ENCODE measurements at places on chromosomes 5 and 9.
A peak's percentile ranks its signal among the peaks of the same experiment; 100 is the strongest.

- no peak for DNase-seq
These were observed 251.4 kb downstream of the DEPDC1B start for GRCh38 chr5:60448600-60448999.

DNA sequence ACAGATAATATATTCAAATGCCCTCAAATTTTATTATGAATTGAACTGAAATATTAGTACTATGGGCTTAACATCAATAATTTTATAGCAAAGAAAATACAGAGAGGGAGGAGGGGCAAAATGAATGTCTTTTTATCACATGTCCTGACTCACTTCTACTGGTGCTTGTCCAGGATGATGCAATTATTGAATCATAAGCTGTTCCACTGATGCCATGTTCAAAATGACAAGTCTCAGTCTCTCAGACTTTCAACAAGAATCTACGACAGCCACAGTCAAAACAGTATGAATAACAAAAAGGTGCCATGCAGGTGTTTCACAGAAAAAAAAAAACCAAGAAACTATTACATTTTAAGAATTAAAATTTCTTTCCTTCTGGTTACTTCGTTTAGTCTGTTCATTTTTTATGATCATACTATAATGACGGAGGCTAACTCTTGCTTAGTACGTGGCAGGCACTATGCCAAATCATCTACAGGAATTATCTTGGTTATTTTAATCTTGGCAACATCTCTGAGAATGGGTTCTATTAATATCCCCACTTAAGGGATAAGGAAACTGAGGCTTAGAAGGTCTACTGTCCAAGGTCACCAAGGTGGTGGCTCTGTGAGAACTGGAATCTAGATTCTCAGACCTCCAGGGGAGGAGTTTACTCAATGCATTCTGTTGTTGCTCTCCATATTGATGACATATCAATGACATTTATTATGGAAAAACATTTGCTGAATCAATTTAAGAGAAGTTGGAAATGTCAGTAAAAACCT is 61.5 kb downstream of the NR3C1 start:
- DNase-seq, result no peak

- DNase-seq, result peak; percentile 53
These were observed 134.7 kb upstream of the DMRT1 start for GRCh38 chr9:706606-707459.

DNA sequence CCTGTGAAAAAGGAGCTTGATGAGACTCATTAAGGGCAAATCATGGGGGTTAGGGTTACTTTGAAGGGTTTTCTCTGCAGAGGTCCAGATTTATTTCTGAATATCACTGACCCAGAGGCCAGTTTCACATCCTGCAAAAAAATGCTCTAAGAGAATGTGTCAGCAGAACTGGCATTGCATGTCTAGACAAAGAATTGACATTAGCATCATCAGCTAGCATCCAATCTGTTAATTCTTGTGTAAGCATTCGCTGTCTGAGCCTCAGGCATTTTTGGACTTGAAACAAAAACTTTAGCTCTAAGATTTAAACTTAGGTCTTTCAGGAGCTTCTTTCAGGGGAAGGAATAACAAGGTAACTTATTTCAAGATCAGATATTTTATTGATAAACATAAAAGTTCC is 187.9 kb upstream of the ELL2 start:
- DNase-seq, result no peak

GRCh38 chr9:69433968-69434367 is 109.0 kb downstream of the ENTREP1 start:
- DNase-seq, result no peak

DNA sequence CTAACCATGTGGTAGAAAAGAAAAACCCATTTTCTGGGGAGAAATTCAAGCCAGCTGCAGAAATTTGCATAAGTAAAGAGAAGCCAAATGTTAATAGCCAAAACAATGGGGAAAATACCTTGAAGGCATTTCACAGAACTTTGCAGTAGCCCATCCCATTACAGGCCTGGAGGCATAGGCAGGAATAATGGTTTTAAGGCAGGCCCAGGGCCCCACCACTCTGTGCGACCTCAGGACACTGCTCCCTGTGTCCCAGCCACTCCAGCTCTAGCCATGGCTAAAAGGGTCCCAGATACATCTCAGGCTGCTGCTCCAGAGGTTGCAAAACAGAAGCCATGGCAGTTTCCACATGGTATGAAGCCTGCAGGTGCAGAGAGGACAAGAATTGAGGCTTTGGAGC is 253.3 kb downstream of the CTNND2 start:
- no peak for DNase-seq

GRCh38 chr5:80153586-80154126 is 102.2 kb downstream of the SERINC5 start:
- DNase-seq, result no peak

- no peak for DNase-seq
These were observed 81.8 kb downstream of the NLN start for GRCh38 chr5:65803699-65804391.

- DNase-seq, result no peak
These were observed 167.9 kb upstream of the PAPPA start for GRCh38 chr9:115985657-115986056.

- no peak for DNase-seq
These were observed 29.6 kb upstream of the TAF1L start for GRCh38 chr9:32665101-32665500.

DNA sequence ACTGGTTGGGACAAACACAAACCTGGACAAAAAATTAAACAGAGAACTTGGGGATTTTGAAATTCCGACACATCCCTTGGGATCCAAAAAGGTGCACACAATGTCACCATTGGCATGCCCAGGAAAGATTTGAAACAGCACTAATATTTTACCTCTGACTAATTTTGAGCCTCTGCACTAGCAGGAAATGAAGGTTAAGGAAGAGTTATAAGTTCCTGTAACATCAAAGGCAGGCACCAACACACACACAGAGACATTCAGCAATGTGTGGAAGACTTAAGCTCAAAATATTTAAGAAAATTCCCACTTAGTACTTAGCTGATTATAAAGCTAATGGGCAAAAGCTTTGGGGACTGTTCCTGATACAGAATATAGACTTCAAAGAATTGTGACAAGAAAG is 247.0 kb downstream of the CDH9 start:
- DNase-seq, result no peak

GRCh38 chr5:81819556-81820317 is 68.8 kb upstream of the SSBP2 start:
- no peak for DNase-seq

GRCh38 chr5:135295852-135296251 is 103.2 kb downstream of the MACROH2A1 start:
- DNase-seq, result no peak

DNA sequence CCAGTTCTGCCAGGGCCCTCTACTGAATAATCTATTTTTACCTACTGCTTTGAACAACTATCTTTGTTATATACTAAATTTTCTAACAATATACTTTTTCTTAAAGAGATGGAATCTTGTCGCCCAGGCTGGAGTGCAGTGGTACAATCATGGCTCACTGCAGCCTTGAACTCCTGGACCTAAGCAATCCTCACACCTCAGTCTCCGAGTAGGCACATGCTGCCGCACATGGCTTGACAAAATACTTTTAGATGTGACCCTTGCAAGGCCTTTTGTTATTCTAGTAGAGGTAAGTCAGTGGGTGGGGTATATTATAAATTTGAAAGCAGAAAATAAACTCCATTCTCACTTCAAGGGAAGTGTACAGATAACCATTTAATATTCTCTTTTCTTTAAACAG is 7.9 kb downstream of the GOLM1 start:
- DNase-seq, result no peak

DNA sequence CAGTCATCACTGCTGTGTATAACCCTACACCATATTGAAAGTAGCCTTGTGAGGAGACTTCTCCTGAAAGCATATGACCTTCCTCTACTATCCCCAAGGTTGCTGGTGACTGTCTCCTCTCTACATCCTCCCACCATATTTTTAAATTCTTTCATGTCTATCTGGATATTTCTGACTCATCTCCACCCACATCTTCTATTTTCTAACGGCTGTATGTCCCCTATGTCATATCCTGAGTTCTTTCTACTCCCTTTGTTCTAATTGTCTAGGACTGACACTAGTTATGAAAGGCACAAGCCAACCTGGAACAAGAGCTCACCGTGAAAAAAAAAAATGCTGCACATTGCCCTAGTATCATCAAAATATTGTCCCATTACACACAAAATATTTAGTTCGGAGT is 218.3 kb upstream of the ZNF462 start:
- DNase-seq, result no peak

DNA sequence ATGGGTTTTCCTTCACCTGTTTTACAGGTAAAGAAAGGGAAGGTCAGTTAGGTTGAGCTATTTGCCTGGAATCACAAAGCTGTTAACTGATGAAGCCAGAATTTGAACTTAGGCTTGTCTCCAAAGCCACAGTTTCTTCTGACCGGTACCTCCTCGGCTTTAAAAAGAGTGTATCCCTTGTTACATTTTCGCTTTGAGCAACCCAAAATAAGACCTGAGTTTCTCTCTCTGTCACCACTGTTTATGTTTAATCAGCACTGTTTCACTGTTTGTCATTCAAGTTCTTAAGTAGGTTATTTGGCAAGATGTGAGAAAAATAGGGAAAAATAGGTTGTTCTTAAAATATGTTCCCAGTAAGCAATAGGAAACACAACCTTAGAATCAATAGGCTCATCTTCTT is 84.6 kb downstream of the VCAN start:
- DNase-seq, result no peak

DNA sequence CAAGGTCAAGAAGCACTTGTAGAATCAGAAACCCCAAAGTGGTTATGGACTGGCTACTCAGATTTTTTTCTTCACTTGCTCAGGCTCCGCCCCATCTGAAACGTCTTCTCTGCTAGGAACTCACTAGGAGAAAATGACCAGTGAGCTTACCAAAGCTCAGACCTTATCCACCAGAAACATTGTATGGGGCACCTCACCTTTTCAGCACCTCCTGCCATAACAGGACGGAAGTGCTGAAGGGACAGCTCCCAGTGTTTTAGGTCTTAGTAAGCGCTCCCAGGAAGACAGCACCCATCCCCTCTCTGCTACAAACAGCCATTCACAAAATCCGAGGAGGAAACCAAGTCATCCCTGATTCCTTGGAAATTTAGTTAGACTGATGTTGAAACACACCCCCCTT is 1.2 kb upstream of the GABRA1 start:
- DNase-seq, result peak; percentile 40

DNA sequence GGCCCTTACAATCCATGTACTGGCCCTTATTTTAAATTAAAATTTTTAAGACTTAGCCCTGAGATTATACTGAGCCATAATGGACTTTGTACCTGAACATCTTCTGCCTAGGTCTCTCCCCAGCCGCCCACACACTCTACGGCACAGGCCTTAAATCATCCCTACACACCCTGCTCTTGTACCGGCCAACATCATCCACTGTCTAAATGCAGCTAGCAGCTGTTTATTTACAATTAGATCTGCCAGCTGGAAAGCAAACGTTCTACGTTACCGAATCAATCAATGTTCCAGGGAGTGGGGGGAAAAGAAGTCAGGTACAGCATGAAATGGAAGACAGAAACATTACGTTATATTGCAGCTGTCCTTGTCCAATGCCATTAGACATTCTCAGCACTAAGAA is 88.4 kb upstream of the GRAMD2B start:
- no peak for DNase-seq

GRCh38 chr9:116736399-116737151 is 49.5 kb downstream of the TRIM32 start:
- DNase-seq, result no peak

DNA sequence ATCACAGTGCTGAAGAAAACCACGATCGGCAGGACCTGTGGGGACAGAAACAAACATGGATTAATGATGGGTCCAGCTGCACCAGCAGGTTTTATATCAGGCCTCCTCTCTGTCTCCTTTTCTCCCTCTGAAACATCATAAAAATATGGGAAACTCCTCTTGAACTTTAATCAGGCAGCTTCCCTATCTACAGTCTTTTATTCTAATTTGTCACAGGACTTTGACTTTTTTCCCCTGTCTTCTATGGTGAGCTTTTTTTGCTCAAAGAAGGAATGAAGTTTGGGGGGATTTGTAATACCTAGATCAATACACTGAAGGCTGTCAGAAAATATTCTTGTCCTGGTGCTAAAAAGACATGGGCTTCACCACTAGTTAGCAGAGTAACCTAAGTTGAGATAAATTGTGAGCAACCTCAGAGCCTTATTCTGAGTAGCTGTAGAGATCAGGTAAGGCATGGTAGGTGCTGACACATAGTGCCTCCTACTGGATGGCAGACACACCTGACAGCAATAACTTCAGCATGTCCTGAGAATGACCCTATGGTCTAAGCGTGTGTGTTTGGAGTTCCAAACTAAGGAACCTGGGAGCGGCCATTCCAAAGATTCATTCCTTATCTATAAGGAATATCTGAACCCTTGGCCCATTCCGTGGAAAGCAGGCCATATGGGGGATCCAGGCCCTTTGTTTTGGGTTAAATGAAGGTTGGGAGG is 46.2 kb downstream of the SLC28A3 start:
- no peak for DNase-seq

GRCh38 chr9:135186248-135187164 is 99.0 kb downstream of the OLFM1 start:
- DNase-seq, result no peak

GRCh38 chr9:36969216-36969771 is 64.8 kb downstream of the PAX5 start:
- DNase-seq, result no peak

DNA sequence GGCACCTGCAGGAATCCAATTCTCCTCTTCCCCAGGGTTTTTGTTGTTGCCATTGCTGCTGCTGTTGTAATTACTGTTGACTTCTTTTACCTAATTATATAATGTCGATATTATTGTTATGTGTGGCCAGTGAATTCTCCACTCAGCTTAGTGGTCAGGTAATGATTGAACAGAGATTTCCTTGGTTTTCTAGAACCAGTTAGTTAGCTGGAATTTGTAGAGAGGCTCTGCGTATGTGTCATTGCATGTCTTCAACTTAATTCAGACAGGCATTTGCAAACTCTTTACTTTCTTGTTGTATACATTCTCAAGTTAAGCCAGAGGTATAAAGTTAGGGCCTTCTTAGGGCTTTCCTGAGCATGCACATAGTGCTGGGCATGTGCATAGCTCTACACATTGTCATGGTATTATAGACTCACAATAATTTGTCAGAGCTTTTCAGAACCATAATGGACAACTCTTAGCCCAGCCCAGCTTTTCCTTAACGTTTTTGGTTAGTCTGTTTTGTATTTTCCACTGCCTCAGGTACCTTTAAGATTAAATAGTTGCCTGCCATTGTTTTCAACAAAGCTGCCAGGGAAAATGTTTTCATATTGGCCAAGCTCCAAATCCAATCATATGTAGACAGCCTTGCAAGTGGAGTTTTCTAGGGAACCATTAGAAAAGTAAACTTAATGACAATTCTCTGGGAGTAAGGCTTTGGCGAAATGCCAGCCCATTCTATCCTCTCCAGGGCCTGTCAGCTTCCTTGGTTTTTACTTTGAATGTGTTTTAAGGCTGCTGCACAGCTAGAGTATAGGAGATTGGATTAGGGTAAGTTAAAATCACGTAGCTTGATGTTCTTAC is 68.1 kb downstream of the UBE2R2 start:
- DNase-seq, result peak; percentile 33

Measured in right renal pelvis (tissue), 4 donors.